ENCODE measurements at places on chromosomes 12 and 14.

DNA sequence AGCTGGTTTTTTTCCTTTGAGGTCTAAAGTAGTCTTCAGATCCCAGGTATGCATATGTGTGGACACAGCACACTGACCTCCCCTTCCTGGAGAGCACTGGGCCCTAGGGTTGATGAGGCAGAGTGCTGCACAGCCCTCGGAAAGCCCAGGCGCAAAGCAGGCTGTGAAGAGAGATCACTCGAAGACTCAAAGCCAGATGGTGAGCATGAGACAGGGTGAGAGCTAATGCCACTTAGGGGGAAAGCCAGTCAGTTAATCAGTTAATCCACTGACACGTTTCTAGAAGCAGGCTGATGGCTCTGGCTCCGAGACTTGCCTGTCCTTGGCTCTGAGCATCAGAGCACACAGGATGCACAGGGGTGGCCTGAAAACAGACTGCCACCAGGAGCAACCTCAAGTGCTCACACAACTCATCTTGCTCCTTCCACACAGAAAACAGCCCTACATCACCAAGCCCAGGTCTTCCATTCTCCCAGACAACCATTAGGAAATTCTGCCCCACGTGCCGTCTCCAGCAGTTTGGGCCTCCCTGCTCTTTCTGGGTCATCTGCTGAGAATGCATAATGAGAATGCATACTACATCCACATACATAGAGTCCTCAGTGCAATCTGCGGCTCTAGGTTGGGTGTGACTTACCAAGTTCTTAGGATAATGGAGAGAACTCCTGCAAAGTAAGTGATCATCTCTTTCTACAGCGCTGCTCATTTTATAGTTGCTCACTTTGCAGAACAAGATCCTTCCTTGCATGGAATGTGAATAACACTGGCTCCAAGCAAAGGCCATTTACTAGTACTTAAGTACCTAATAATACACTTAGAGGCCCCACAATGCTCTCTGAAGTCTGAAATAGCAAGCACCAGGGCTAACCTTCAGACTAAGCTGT lies 12.0 kb downstream of the AQP6 start:
- no peak for DNase-seq

DNA sequence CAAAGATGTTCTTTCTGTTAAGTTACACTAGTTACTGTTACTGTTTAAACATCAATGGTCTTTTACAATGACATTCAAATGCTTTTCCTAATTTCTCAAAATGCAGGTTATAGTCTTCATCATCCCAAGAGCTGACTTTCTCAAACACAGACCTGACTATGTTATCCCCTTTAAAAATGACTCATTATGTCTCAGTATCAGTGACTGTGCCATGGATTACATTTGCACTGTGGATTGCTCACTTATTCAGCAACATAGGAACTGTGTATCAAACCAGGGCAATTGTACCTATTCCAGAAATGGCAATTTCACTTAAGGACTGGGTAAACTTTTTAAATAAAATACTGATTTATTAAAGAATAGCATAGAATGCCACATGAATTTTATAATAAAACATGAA lies 630.2 kb upstream of the NOVA1 start:
- no peak for DNase-seq

- no peak for DNase-seq
Observed at GRCh38 chr14:94888121-94888520, 118.2 kb upstream of the GSC start.

- DNase-seq = no peak
Observed at GRCh38 chr12:115646210-115646609, 631.3 kb downstream of the MED13L start.
